Neuronal stem cell (in vitro differentiated cells): ENCODE measurements at places on chromosomes 6 and 20.

- DNase-seq = no peak
These were observed 37.6 kb upstream of the PLCB1 start for GRCh38 chr20:8094415-8094818.

DNA sequence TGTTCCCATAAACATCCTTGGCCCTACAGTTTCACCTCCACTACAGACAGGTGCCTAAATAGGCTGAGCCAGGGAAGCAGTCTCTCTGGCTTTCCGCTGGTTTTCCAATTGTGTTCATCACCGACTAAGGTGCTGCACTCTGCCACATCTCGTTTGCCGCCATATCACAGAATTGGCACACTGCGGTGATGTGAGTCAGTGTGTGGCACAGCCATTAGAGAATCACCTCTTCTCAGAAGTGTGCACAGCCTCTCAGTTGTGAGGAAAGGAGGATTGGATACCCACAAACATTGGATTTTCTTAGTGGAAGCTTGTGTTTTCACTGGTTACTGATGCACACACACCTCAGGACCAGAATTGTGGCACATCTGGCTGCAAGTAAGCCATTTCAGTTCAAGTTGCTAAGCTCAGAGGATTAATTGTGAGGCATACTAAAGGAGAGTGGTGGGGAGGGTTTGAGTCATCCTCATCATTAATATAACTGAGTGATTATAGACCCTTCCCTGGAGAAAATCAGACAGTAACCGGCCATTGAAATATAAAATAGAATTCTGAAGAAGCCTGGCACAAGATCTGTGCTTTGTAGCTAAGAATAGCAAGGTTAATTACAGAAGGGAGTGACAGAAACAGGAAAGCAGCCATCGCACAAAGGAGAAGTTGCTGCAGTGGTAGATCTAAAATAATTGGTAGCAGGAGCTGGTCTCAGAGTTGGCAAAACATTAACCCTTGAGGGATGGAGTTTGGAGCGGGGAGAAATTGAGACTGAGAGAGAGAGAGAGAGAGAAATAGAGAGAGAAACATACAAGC lies 506.9 kb downstream of the LMBRD1 start:
- DNase-seq = no peak

DNA sequence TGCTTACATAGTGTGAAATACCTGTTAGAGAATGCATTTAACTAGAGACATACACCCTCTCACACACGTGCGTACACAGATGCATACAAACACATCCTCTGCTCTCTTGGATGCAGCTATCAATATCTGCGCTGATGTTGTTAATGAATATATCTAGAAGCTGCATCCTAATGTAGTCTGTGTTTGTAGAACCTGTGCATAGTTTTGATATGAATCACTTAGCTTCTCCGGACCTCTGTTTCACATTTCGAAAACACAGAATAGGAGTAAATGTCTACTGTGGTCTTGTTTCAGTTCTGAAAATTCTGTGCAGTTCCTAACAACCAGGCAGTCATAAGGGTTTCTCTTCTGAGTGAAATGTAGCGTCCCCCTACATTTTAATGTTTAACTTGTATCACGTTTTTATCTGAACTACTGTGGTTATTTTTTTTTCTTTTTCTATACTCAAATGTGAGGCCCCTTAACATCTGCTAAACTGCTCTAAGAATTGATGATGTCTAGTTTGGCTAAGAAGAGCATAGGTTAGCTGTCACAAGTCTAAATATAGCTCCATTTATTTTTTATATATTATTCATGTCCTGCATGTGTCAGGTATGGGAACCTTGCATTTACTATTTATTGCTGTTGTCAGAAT lies 254.5 kb downstream of the TMEM242 start:
- no peak for DNase-seq

DNA sequence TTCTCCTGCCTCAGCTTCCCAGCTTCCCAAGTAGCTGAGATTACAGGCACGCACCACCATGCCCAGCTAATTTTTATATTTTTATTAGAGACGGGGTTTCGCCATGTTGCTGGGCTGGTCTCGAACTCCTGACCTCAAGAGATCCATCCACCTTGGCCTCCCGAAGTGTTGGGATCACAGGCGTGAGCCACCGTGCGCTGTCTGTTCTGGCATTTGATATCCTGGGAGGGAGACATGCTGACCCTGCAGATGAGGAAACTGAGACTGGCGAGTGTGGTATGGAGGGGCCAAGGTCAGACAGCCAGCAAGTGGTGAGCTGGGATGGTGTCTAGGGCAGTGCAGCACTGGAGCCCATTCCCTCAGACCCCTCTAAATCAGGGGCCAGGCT lies 44.6 kb downstream of the SRC start:
- no peak for DNase-seq

GRCh38 chr20:40540166-40540565 lies 148.9 kb downstream of the MAFB start:
- no peak for DNase-seq
